ENCODE measurements at places on chromosomes 16 and 17.

DNA sequence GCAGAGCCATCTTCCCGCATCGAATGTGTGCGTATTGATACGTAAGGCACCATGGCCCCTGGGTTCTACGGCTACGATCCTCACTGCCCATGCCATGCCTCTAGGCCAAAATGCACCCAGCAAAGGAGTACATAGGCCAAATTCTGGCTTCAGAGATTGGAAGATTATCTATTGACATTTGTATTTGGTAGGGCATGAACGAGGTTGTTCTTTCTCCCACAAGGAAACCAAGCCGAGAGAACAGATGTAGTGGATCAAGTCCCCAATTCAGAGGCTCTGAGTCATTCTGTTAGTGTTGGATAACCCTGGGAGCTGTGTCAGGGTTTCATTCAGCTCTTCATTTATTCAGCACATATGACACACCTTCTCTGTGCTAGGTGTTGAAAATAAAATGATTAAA is 36.5 kb downstream of the HOXB1 start:
- no peak for DNase-seq

DNA sequence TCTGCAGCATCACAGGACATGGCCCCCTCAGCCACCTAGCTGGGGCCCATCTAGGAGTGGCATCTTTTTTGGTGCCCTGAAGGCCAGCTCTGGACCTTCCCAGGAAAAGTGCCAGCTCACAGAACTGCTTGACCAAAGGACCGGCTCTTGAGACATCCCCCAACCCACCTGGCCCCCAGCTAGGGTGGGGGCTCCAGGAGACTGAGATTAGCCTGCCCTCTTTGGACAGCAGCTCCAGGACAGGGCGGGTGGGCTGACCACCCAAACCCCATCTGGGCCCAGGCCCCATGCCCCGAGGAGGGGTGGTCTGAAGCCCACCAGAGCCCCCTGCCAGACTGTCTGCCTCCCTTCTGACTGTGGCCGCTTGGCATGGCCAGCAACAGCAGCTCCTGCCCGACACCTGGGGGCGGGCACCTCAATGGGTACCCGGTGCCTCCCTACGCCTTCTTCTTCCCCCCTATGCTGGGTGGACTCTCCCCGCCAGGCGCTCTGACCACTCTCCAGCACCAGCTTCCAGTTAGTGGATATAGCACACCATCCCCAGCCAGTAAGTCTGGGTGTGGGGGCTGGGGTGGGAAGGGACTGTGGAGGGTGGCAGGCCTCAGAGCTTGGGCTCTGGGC is 22.0 kb downstream of the RARA start:
- no peak for DNase-seq

DNA sequence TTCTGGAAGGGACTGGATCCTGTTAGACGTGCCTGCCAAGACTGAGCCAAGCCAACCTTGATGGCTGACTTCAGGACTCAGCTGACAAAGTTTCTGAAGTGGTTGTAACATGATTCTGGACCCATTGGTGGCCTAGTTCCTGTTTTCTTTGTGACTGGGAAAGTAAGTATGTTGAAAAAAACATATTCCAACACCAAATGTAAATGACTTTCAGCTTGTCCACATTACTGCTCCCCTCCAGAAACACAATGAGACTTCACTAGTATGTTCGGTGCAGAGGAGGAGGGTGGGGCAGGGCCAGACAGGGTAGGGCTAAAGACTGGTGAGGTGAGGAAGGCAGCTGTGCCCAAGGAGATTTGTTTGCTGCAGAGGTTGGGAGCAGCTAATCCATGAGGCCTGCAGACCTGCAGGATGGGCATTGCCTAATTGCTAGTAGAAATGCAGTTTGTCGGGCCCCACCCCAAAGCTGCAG is 26.4 kb downstream of the NMT1 start:
- DNase-seq, result no peak

DNA sequence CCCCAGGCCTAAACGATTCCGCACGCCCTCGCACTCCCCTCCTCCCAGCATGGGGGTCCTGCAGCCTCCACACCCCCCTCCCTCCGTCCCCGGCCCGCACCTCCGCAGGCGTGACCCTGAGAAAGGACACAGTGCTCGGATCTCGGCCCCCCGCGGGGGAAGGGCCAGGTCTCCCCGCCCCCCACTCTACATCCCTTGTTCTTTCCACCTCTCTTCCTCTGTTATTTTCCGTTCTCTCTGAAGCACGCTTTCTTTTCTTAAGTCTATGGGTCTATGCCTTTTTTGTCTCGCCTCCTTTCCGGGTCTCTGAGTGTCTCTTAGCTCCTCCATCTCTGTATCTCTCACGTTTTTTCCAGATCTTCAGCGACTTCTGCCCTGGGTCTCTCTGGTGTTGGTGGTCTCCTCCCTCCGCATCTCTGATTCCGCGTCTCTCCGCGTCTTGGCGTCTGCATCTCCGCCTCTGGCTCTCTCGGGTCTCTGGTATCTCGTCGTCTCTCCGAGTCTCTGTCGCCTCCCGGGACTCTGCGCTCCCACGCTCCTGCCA is 2.1 kb upstream of the HES7 start:
- peak; percentile 68 for DNase-seq

DNA sequence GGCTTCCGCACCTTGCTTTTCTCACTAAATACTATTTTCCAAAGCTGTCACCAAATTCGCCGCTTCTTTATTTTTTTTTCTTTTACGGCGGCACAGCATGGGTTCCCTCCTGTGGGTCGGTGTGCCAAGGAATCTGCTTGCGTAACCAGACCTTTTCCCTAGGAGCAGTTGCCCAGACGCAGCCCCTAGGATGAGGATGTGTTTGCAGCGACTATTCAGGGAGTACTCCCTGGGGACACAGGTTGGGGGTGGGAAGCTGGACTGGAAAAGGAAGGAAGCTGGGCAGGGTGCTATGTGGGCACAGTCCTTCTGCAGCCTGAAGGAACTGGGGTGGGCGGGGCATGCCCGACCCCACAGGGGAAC is 49.0 kb upstream of the ZCCHC14 start:
- DNase-seq, result no peak

- no peak for DNase-seq
Measured at GRCh38 chr16:89982318-89982717, 33.8 kb downstream of the DEF8 start.

Measured in ACHN (cell line).